ENCODE measurements at places on chromosomes 7 and 10.

GRCh38 chr10:12414278-12414989, 65.1 kb downstream of the CAMK1D start:
- DNase-seq = no peak

DNA sequence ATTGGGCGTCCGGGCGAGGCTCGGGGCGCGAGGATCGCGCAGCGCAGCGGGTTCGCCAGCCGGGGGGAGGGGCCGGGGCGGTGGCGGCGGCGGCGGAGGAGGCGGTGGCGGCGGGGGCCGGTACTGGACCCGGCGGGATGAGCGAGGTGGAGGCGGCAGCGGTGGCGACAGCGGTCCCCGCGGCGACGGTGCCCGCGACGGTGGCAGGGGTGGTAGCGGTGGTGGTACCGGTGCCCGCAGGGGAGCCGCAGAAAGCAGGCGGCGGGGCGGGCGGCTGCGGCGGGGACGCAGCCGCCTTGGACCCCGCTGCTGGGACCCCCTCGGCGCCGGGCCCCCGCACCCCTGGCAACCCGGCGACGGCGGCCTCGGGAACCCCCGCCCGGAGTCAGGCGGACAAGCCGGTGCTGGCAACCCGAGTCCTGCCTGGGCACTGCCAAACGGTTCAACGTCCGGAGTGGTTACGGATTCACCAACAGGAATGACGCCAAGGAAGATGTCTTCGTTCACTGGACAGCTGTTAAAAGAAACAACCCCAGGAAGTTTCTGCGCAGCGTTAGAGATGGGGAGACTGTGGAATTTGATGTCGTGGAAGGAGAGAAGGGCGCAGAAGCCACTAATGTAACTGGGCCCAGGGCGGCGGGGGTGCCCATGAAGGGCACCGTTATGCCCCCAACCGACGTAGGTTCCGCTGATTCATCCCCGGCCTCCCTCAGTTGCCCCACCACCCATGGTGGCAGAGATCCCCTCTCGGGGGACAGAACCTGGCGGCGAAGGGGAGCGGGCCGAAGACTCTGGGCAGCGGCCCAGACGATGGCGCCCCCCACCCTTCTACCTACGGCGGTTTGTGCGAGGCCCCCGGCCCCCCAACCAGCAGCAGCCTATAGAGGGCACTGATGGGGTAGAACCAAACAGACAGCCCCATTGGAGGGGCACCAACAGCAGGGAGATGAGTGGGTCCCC, 100.3 kb upstream of the CPXM2 start:
- DNase-seq = peak; percentile 30

- peak; percentile 72 for DNase-seq
Measured at GRCh38 chr7:106999023-106999422, 45.5 kb upstream of the PRKAR2B start.

- peak; percentile 95 for DNase-seq
Measured at GRCh38 chr7:50534690-50535290, 30.4 kb downstream of the DDC start.

DNA sequence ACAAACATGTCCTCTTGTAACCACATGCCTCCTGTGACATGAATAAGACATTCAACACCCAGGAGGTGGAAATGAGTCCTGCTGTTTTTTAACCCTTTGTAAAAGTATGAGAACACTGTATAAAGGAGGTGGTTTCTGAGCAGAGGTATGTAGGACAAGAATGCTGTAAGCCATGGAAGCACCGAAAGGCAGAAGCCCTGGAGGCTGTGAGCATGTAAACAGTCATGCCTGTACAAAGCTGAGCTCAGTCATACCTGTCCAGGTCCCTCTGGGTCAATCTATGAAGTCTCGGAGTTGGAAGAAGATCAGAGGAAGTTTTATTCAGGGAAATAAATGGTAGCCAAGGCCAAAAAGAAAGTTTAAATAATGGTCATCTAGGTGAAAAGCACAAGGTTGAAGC, 34.7 kb upstream of the XPNPEP1 start:
- no peak for DNase-seq

GRCh38 chr7:129877146-129877792, 75.5 kb downstream of the UBE2H start:
- peak; percentile 62 for DNase-seq

All from adipocyte (in vitro differentiated cells).